Aorta (tissue), 5 donors: ENCODE measurements at places on chromosomes 1 and 21. TPM values are rescaled to one million over a fixed set of nuclear protein-coding genes. Genes with fewer than 3 reads are reported as not detected.

GRCh38 chr1:24151175-24151533, 8.2 kb upstream of the IL22RA1 start:
- no peaks in the 10 kb centered on the region for H3K27me3 ChIP-seq
- no peak for DNase-seq
- no peak overlapping the region for H3K27ac ChIP-seq
- H3K4me1 ChIP-seq = no peaks in the 10 kb centered on the region
- no peak overlapping the region for H3K4me3 ChIP-seq

DNA sequence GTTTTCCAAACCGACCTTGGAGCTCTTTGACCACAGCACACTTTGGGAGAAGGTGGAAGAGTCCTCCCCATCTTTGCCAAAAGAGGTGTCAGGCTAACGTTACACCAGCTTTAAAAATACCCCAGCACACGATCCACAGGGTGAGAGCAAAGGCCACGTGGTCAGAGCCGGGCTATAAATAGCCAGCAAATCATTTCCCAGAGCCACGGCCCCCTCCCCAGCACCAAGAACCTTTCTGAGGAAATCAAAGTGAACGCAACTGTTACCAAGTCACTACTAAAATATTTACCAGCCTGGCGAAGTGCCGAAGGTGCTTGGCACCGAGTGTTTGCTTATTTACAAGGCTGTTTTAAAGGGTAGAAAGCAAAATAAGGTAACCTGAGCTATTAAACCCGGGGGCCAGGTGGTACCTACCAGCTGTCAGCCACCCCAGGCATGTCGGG, 72.4 kb downstream of the CASZ1 start:
- DNase-seq = no peak
- no peaks in the 10 kb centered on the region for H3K4me1 ChIP-seq
- no peak overlapping the region for H3K4me3 ChIP-seq
- peak overlapping the region; percentile 10 for H3K27ac ChIP-seq
- H3K36me3 ChIP-seq = no peaks in the 10 kb centered on the region
- no peaks in the 10 kb centered on the region for H3K27me3 ChIP-seq

The DNAJC6 gene
- total RNA-seq = 3.8 TPM

DNA sequence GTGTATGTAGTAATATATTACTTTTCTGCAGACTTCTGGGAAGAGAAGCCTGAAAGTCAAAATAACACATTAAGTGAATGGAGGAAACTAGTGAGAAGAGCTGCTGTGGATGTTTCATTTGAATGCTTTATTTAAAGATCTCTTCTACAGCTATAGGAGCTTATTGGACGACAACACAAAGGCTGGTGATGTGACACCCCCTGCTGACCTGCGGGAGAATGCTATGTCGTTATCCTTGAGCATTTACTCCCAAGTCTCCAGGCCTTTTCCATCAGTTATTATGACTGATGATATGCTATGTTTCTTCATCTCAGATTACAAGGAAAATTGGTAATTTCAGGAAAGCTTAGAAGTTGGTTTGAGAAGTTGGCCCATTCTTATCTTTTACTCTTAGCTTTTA, 22.3 kb upstream of the PLA2G4A start:
- H3K4me1 ChIP-seq = no peaks in the 10 kb centered on the region
- no peaks in the 10 kb centered on the region for H3K36me3 ChIP-seq
- no peak for DNase-seq
- H3K27ac ChIP-seq = no peak overlapping the region
- H3K27me3 ChIP-seq = no peaks in the 10 kb centered on the region
